ENCODE measurements at places on chromosomes 12 and 14.
A peak's percentile ranks its signal among the peaks of the same experiment; 100 is the strongest.

DNA sequence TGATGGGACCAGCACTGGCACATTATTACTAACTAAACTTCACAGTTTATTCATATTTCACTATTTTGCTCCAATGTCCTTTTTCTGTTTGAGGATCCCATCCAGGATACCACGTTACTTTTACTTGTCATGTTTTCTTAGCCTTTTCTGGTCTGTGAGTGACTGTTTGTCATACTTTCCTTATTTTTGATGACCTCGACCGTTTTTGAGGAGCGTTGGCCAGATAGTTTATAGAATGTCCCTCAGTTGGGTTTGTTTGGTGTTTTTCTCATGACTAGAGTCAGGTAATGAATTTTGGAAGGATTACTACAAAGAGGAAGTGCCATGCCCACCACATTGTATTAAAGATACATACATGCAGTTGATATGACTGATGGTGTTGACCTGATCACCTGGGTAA lies 199.4 kb upstream of the CCND2 start:
- DNase-seq, result no peak

DNA sequence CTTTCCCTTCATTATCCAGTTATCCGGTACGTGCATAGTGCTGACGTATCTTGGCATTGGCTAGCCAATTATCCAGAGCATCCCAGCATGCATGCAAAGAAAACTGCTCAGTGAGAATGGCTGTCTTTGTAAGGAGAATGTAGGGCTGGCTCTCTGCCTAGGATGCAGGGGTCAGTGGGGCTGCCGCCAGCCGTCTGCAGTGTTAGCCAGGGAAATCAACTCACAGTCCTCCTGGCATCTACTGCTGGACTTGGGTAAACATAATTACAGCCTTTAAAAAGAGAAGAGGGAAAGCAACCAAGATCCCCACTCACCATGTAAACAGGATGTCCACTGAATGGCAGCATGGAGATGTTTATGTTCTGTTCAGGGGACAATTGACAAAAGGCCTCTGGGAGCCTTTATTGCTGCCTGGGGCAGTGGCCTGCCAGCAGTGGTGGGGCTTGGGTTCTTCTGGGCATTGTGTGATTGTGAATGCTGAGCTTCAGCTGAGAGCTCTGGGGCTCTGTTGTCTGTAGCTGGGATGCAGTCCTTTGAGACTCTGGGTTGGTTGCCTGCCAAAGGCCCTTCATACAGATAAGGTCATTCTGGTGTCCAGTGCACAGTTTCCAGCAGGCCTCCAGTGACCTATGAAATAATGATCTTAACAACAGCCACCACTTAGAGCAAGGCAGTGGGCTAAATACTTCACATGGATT lies 121.8 kb downstream of the TBC1D30 start:
- DNase-seq, result peak; percentile 41

DNA sequence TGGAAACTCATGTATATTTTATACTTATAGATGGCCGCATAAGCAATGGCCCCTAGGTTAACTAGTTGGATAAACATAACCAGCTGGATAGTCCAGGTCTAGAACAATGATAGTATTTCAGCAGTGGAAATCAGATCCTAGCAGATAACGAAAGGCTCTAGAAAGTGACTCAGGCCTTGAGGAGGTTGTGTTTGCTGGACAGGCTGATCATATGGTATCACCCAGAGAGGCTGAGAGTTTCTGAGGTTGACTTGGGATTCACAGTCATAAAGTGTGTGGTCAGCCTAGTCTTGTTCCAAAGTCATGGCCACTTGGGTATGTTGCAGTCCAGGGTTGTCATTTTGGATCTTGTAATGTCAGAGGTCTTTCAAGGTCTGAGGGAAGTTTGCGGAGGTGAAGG lies 16.8 kb downstream of the FLVCR2 start:
- no peak for DNase-seq

DNA sequence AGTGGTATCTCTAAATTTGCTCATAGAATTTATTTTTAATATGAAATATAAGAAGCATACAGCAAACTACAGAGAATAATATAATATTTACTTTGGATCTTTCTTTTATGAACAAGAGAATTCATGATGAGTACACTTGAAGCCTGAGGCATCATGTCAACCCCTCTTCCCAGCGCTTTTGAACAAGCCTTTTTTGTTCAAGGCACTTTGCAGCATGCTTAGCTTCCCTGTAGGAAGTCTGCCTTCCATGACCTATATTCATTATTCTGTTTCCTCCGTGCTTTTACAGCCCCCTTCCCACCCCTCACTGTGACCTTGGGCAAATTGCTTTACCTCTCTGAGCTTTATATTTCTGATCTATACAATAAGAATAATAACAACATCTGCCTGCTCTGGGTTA lies 41.6 kb downstream of the SCN8A start:
- DNase-seq, result no peak

GRCh38 chr12:32821293-32821692 lies 65.6 kb upstream of the YARS2 start:
- DNase-seq, result no peak

- no peak for DNase-seq
Observed at GRCh38 chr12:106957583-106957982, 1.9 kb downstream of the TMEM263 start.

DNA sequence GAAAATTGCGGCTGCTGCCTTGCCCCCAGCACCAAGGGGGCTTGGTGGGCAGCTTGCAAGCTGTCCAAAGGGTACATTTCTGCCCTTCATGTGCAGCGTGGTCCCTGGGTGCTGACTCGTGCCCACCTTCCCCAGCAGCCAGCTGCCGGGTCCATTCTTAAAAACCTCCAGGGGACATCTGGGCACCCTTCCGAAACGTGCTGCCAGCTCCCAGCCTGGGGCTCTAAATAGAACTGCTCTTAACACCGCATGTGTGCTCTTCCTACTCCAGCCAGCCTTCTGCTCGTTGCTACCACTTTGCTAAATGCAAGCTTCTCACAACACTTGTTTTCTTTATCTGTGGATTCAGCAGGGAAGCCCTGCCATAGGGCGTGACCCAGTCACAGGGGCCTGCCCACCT lies 66.0 kb downstream of the RIMBP2 start:
- no peak for DNase-seq

GRCh38 chr12:57218030-57218853 lies 1.6 kb downstream of the NXPH4 start:
- DNase-seq, result no peak

DNA sequence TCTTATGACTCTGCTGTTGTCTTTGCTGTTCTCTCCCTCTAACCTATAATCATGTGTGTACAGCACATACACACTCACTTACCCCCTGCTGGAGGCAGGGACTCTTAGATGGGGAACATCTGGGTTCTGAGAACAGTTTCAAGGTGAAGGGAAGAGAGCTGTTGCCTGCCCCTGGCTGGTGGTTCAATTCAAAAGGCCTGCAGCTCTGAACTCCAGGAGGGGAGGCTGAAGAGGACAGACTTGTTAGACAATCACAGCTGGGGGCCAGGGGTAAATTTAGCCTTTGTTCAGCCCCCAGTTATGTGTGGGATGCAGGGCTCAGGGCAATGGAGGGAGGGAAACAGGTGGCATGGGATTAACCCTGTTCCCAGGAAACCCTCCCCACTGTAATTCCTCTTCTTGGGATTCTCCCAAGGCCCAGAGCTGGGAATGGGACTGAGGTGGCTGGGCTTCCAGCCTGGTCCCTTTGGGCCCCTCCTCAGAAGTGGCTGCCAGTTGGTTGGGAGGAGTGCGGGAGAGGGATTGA lies 1.9 kb downstream of the MYL6B start:
- DNase-seq, result no peak

DNA sequence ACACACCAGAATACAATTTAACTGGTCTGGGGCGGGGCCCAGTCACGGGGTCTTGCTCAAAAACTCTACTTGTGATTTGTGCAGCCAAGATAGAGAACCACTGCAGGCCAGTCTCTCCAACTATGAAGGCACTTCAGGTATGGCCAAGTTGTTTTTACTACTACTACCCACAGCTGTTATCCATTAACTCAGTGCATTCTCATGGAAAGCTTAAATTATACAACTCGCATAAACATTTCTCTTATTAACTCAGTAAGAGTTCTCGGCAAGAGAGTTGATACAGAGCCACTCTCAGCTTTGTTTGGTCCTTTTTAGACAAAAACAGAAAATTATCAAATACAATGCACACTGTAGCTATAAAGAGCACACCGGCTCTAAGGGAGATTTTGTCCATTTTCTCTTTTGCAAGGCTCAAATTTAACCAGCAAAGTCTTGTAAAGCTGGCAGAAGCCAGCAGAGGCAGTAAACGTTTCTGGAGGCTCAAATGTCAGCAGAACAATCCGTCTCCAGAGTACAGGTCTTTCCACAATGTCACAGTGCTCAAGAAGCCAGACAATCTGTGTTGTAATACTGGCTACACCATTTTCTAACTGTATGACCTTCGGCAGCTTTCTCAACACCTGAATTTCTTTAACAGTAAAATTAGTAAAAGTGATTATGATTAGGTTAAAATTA lies 85.9 kb downstream of the PTGER2 start:
- DNase-seq, result no peak

DNA sequence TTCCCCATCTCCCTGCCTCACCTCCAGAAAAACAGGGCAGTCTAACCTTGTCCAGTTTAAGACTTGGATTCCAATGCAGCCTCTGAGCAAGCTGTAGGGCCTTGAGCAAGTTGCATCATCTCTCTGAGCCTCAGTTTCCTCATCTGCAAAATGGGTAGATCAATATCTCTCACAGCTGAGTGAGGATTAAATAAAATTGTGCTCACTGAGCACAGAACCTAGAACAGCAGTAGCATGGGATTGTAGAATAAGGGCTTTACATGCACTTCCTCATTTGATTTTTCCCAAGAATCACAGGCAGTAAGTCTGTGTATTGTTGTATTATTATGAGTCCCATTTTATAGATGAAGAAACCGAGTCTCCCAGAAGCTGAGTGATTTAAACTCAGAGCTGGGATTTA lies 2.0 kb downstream of the DTX1 start:
- DNase-seq, result no peak

GRCh38 chr12:132925597-132926414 lies 30.3 kb downstream of the ZNF605 start:
- DNase-seq, result no peak

DNA sequence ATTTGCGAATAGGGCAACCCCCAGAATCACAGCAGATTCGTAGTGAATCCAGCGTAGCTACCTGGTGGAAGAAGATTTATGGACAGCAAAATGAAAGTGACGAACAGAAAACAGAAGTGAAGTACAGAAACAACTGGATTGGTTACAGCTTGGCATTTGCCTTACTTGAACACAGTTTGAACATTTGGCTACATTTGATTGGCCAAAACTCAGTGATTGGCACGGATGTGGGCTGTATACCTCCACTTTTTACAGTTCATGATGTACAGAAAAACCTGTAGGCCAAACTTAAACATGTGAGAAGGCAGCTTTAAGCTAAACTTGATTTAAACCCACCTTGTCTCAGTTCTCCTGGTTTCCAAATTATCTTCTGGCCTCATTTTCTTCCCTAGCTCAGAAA lies 49.9 kb upstream of the AMN1 start:
- no peak for DNase-seq

- DNase-seq, result no peak
Observed at GRCh38 chr12:121391619-121392324, 8.1 kb upstream of the RNF34 start.

DNA sequence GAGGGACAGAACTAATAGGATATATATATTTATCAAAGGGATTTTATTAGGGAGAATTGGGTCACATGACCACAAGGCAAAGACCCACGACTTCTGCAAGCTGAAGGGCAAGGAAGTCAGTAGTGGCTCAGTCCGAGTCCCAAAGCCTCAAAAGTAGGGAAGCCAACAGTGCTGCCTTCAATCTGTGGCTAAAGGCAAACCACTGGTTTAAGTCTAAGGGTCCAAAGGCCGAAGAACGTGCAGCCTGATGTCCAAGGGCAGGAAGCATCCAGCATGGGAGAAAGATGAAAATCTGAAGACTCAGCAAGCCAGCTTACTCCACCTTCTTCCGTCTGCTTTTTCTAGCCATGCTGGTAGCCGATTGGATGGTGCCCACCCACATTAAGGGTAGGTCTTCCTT lies 157.9 kb upstream of the CRY1 start:
- no peak for DNase-seq

- no peak for DNase-seq
Observed at GRCh38 chr12:63064080-63064479, 86.9 kb downstream of the AVPR1A start.

- DNase-seq, result no peak
Observed at GRCh38 chr14:20662968-20663732, 21.2 kb upstream of the RNASE4 start.

DNA sequence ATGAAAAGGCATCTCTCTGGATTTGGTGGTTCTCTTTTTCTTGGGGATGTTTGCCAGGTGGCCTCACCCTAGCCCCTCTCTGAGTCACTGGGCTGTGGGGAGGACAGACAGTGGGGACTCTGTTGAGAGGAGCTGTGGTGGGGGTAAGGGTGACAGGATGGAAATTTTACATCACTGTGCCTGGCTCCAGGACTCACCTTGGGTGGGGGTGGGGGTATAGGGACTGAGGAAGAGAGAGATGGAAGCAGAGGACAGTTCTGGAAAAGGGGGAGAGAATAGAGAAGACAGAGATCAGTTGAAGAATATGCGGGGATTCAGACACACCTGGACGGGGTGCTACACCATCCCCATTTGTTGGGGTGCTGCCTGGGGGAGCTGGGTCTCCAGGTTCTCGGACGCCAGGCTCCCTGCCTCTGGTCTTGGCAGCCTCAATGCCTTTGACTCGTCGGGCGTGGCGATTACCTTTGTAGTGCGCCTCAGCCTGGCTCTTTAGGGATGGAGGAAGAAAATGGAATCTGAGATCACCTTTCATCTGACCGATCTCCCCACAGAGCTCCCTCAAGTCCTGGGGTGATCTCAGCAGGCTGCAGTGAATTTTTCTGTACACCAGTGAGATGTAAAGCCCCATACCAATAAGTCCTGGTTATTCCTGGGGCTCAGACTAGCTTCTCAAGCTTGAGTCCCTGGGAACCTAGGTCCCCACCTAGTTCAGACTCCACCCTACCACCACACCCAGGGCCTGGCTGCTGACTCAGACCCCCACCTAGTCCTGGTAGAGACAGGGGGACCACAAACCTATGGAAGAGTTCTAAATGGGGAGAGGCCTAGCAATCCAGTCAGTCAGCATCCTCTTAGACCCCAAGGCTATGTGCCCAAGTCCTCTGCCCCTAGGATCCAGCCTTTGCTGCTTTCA lies 9.6 kb upstream of the GPR84 start:
- DNase-seq, result no peak
